ENCODE measurements at places on chromosomes 1 and 21. TPM values are rescaled to one million over a fixed set of nuclear protein-coding genes. Genes with fewer than 3 reads are reported as not detected.

- DNase-seq, result no peak
- H3K36me3 ChIP-seq, result 0 out of 3 replicates have a peak, but pooled peaks cover 2% of the 10 kb centered on the region
- H3K27ac ChIP-seq, result no peak overlapping the region
- no peaks in the 10 kb centered on the region for H3K4me1 ChIP-seq
- H3K27me3 ChIP-seq, result no peaks in the 10 kb centered on the region
These were observed 472.4 kb upstream of the PRMT6 start for GRCh38 chr1:106584107-106584506.

DNA sequence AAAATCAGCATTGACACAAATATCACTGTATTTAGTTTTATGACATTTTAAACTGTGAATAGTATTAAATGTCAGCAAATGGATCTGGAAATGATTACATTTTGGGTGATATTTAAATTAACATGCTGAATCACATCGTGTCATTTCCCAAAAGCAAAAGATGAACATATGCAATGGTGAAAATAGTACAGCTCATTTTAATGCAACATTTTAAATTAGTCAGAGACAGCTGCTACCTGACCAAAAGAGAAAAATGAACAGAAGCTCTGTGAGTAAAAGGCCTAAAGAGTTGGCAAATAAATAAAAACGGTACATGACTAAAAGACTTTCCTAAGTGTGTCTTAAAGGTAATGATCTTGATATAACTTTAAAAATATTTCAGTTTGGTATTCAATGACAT, 86.0 kb upstream of the GNG4 start:
- no peaks in the 10 kb centered on the region for H3K4me1 ChIP-seq
- no peak for DNase-seq
- no peaks in the 10 kb centered on the region for H3K27me3 ChIP-seq
- no peak overlapping the region for H3K4me3 ChIP-seq
- H3K36me3 ChIP-seq, result no peaks in the 10 kb centered on the region

C1orf141 gene
- total RNA-seq, result not detected

GRCh38 chr1:197413564-197413963, 145.5 kb downstream of the CRB1 start:
- no peak overlapping the region for H3K27ac ChIP-seq
- H3K36me3 ChIP-seq, result no peaks in the 10 kb centered on the region
- no peak overlapping the region for H3K4me3 ChIP-seq
- DNase-seq, result no peak
- no peaks in the 10 kb centered on the region for H3K27me3 ChIP-seq
- H3K4me1 ChIP-seq, result no peaks in the 10 kb centered on the region

MYOG gene
- not detected for total RNA-seq

DNA sequence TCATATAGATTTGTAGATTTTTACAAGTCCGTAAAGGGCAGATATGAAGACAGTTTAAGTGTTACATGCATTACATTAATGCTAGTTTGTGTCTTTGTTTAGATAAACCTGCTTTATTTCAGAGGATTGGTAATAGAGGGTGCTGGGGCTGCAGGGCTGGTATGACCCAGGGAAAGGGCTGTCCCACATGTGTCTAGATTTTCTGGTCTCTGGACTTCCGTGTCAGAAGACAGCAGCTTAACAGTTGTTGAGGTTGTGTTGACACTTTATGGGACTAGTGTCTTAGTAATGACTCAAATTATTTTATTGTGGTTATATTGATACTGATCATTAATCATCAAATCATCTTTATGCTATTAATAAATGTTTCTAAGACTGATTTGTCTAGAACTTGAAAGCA, 10.1 kb downstream of the PRDM2 start:
- no peak for DNase-seq
- no peak overlapping the region for H3K4me3 ChIP-seq
- no peaks in the 10 kb centered on the region for H3K4me1 ChIP-seq

- H3K4me1 ChIP-seq, result no peaks in the 10 kb centered on the region
- H3K27me3 ChIP-seq, result no peaks in the 10 kb centered on the region
- no peaks in the 10 kb centered on the region for H3K36me3 ChIP-seq
- no peak for DNase-seq
These were observed 60.8 kb upstream of the SLC35F3 start for GRCh38 chr1:233843525-233844204.

TDRD5 gene
- 0.33 TPM for total RNA-seq

MIXL1 gene
- total RNA-seq, result 4.7 TPM

CFHR4 gene
- not detected for total RNA-seq

TFF3 gene
- 1.5 TPM for total RNA-seq

DNA sequence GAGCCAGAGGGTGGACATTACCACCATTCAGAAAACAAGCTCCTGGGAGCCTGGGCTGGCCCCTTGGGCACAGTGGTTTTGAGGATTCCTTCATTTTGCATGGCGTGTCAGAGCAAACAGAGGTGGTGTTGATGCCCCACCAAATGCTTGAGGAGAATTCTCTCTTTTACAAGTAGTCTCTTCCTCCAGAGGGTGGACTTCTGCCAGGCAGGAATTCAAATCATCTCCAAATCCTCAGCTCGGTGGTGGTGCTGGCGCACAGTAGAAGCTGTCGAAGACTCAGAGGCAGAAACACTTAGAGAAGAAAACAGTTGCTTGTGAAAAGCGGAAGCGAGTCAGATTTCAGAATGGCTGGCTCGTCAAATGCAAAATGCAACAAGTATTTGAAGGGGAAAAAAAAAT, 3.4 kb upstream of the CHI3L1 start:
- H3K4me3 ChIP-seq, result no peak overlapping the region
- H3K27ac ChIP-seq, result no peak overlapping the region
- H3K27me3 ChIP-seq, result no peaks in the 10 kb centered on the region
- H3K4me1 ChIP-seq, result peaks cover 6% of the 10 kb centered on the region
- DNase-seq, result no peak

DNA sequence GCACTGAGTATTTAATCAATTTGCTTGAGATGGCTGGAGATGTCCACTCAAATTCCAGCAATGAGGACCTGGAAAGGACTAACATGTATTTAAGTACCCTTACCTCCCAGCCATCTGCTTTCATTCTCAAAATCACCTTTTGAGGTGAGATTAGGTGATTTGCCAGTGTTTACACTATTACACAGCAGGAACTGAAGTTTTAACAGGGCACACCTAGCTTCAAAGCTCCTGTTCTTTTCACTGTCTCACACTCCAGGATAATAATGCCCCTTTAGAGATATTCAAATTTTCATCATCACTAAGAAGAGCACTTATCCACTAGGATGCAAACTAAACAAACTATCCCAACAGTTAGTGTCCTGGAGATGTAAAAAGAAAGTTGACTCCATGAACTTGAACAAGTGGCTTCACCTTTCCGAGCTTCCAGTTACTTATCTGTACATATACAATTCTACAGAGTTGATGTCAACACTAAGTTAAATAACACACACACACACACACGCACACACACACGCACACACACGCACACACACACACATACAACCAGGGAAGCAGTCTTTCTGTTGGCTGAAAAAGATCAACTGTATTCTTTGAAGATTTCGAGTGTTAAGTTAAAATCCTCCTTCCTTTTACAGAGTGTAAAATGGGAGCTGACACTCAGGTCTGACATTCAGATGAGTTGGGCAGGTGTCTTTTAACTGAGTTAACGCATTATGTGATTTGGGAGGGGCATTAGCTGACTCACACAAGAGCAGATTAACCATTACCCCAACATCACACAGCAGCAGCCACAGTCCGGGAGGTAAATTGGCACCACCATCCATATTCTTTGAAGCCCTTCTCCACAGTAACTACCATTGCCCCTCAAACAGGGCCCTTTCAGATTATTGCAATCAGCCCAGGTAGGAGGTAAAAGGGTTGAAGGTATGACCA, 15.5 kb upstream of the JAK1 start:
- no peak overlapping the region for H3K4me3 ChIP-seq
- no peaks in the 10 kb centered on the region for H3K4me1 ChIP-seq
- no peaks in the 10 kb centered on the region for H3K36me3 ChIP-seq
- H3K27ac ChIP-seq, result no peak overlapping the region
- no peaks in the 10 kb centered on the region for H3K27me3 ChIP-seq

- peaks cover 15% of the 10 kb centered on the region for H3K27me3 ChIP-seq
- no peak overlapping the region for H3K27ac ChIP-seq
- H3K4me1 ChIP-seq, result no peaks in the 10 kb centered on the region
- no peaks in the 10 kb centered on the region for H3K36me3 ChIP-seq
These were observed 2.9 kb upstream of the FOXO6 start for GRCh38 chr1:41358131-41359021.

- no peak for DNase-seq
- no peaks in the 10 kb centered on the region for H3K36me3 ChIP-seq
- no peaks in the 10 kb centered on the region for H3K27me3 ChIP-seq
- no peaks in the 10 kb centered on the region for H3K4me1 ChIP-seq
- H3K27ac ChIP-seq, result no peak overlapping the region
These were observed 22.5 kb downstream of the CHD5 start for GRCh38 chr1:6157528-6158174.

- no peak overlapping the region for H3K27ac ChIP-seq
- no peak for DNase-seq
- H3K4me3 ChIP-seq, result no peak overlapping the region
- H3K4me1 ChIP-seq, result no peaks in the 10 kb centered on the region
- peaks cover 12% of the 10 kb centered on the region for H3K36me3 ChIP-seq
- no peaks in the 10 kb centered on the region for H3K27me3 ChIP-seq
These were observed 3.5 kb downstream of the RO60 start for GRCh38 chr1:193062698-193063463.

GRCh38 chr1:928825-929661, 5.3 kb downstream of the SAMD11 start:
- DNase-seq, result no peak
- H3K27ac ChIP-seq, result no peak overlapping the region
- peaks cover 3% of the 10 kb centered on the region for H3K36me3 ChIP-seq
- no peak overlapping the region for H3K4me3 ChIP-seq

OVAAL gene
- total RNA-seq, result not detected

DNA sequence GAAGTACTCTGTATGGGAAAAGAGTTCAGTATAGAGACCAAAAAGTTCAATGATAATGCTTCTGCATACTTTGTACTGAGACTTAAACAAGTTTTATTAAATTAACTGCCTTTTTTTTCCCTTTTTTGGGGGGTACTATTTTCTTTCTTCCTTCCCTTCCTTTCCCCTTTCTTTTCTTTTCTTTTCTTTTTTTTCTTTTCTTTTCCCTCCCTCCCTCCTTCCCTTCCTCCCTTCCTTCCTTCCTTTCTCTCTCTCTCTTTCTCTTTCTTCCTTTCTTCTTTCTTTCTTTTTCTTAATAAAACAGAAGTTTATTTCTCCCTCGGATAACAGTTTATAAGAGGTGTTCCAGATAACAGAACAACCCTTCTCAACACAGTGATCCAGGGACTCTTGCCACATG, 77.5 kb downstream of the LHX8 start:
- no peak overlapping the region for H3K4me3 ChIP-seq
- H3K36me3 ChIP-seq, result no peaks in the 10 kb centered on the region
- no peaks in the 10 kb centered on the region for H3K27me3 ChIP-seq
- no peak for DNase-seq

DNM3 gene
- total RNA-seq, result 3.3 TPM

GRCh38 chr1:55153031-55153430, 62.1 kb downstream of the USP24 start:
- H3K27me3 ChIP-seq, result no peaks in the 10 kb centered on the region
- no peaks in the 10 kb centered on the region for H3K4me1 ChIP-seq
- no peak for DNase-seq
- H3K4me3 ChIP-seq, result no peak overlapping the region

- H3K36me3 ChIP-seq, result peaks cover 9% of the 10 kb centered on the region
- DNase-seq, result no peak
- H3K27ac ChIP-seq, result no peak overlapping the region
- H3K27me3 ChIP-seq, result no peaks in the 10 kb centered on the region
- no peaks in the 10 kb centered on the region for H3K4me1 ChIP-seq
These were observed 117.5 kb downstream of the TOMM20 start for GRCh38 chr1:235011064-235011598.

- no peaks in the 10 kb centered on the region for H3K4me1 ChIP-seq
- no peak overlapping the region for H3K27ac ChIP-seq
- no peak overlapping the region for H3K4me3 ChIP-seq
- peaks cover 18% of the 10 kb centered on the region for H3K36me3 ChIP-seq
These were observed 70.5 kb upstream of the DMRTA2 start for GRCh38 chr1:50493710-50494109.

DNA sequence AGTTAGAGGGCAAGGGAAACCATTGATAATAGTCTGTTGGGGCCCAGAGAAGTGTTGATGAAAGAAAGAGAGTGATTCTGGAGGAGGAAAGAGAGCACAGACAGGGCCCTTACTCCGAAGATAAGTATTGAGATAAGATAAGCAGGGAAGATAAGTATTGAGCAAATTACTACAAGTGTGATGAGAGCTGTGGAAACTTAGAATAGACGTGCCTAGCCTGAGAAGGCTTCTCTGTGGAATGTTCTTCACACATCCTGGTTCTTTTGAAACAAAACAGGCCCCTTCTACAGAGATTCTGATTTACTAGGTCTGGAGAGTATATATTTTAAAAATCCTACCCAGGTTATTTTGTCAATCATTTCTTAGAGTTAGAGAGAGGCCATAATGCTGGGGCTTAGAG, 26.4 kb downstream of the FNBP1L start:
- H3K27ac ChIP-seq, result no peak overlapping the region
- no peak for DNase-seq
- no peaks in the 10 kb centered on the region for H3K27me3 ChIP-seq

SH3D21 gene
- total RNA-seq, result 16.9 TPM

WNT3A gene
- total RNA-seq, result 0.20 TPM

FBXO42 gene
- 17.4 TPM for total RNA-seq

GRCh38 chr21:44730951-44731579, 19.7 kb upstream of the TSPEAR start:
- H3K4me1 ChIP-seq, result no peaks in the 10 kb centered on the region
- H3K27ac ChIP-seq, result no peak overlapping the region
- no peak for DNase-seq
- H3K27me3 ChIP-seq, result no peaks in the 10 kb centered on the region
- H3K36me3 ChIP-seq, result peaks cover 10% of the 10 kb centered on the region
- H3K4me3 ChIP-seq, result no peak overlapping the region

TMEM240 gene
- 7.7 TPM for total RNA-seq

DNA sequence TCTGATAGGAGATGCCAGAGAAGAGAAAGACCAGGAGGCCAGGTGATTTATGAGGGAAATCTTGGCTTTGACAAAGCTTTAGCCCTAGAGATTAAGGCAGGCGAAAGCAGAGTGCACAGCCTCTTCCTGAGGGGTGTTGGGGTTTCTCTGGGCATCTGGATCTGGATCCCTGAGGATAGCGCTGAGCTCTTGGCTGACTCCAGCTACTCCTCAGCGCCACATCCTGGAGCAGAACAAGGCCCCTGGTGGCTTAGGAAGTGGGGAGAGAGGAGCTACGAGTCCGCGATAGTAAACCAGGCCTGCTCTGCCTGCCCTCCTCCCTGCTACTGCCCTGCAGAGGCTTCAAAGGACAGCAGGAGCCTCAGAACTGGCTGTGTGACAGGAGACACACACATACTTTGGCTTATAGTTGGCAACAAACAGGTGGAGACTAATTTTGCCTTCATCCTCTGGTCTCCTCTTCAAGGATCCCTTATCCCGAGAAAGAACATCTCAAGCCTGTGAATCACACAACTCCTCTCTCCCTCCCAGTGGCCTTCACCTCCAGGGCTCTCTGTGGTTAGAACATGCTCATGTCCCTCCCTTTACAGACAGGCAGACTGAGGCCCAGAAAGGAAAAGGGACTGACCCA, 66.9 kb downstream of the TRABD2B start:
- no peaks in the 10 kb centered on the region for H3K36me3 ChIP-seq
- H3K4me1 ChIP-seq, result peaks cover 3% of the 10 kb centered on the region
- H3K27me3 ChIP-seq, result no peaks in the 10 kb centered on the region
- no peak overlapping the region for H3K27ac ChIP-seq
- H3K4me3 ChIP-seq, result no peak overlapping the region

All from H9 (cell line).